ENCODE measurements at places on chromosomes 5 and 9.

- no peak for DNase-seq
Observed at GRCh38 chr5:131228646-131229045, 35.2 kb upstream of the CDC42SE2 start.

GRCh38 chr5:59485107-59485506 lies 408.4 kb downstream of the PDE4D start:
- DNase-seq: no peak

- no peak for DNase-seq
Observed at GRCh38 chr5:53313145-53313544, 167.3 kb upstream of the FST start.

DNA sequence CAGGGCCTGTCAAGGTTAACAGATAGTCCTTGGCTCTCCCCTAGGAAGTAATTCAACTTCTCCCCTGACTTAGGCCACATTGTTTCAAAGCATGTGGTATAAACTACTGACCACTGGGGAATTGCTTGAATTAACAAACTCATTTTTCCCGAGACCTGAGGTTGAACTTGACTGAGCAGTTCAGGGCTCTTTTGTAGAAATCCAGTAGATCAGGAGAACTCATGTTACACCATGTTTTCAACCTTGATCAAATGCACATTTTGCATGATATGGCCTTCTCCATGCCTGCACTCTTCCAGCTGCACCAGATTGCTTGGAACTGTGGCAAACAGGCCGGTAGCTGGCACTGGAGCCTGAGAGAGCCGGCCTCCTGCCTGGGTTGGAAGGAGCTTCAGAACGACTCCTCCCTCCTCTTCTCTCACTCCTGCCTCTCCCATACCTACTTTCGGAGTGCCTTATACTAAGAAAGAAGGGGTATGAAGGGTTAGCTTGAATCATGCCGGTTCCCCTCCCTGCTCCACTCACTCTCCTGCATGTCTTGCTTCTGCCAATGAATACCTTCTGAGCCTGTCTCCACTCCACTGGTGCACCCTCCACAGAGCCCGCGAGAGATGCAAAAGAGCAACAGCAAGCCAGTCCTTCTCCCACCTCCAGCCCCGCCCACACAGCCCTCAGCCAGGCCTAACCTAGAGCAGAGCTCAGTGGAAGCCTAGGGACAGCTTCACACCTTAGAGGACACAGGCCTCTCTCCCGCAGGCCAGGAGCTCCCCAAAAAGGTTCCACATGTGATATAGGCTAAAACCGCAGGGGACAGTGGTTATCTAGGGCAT lies 159.4 kb downstream of the MACROH2A1 start:
- no peak for DNase-seq

DNA sequence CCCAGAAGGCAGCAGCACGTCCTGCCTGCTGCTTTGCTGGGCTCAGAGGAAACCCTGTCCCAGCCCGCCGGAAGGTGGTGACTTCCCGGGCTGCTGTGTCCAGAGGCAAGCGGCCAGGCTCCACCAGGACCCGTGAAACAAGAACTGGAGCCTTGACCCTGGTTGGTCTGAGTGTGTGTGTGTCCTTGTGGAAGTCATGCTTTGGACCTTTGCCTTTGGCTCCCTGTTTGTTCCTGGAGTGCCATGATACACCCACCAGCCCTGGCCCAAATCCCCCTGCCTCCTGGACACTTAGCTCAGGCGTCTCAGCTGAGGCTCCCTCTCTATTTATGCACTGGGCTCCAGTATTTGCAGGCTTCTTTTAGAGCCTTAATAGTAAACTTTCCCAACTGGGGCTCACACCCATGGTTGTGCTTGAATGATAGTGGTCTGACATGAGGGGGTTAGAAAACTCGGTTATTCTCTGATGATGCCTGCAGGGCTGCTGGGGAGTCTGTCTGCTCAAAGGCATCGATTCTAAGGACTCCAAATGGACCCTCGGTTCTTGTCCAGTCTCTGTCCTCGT lies 72.2 kb downstream of the C9orf50 start:
- DNase-seq: no peak
